Vagina (tissue), 2 donors: ENCODE measurements at places on chromosomes 5 and 9. TPM values are rescaled to one million over a fixed set of nuclear protein-coding genes. Genes with fewer than 3 reads are reported as not detected.

N4BP3 gene
- 4.9 TPM for total RNA-seq

RANBP3L gene
- 3.2 TPM for total RNA-seq

TERT gene
- not detected for total RNA-seq

MROH2B gene
- not detected for total RNA-seq

DNA sequence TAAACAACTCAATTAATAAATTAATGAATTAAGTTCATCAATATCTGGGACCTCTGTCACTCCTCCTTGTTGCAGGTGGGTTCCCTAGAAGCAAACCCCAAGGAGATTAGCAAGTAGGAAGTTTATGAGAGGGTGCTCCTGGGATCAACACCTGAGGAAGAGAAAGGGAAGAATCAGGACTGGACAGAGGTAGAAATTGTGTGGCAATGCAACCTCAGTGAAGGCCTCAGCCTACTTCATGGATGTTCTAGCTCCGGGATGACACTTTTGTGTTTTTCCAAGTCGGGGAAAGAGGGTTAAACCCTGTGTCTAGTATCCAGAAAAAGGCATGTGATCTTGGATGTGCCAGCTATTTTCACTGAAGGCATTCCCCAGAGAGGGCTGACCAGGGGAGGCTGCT, 23.2 kb downstream of the MAMDC2 start:
- DNase-seq: no peak

GRCh38 chr5:170630226-170630625, 126.4 kb downstream of the KCNIP1 start:
- no peak for DNase-seq

DNA sequence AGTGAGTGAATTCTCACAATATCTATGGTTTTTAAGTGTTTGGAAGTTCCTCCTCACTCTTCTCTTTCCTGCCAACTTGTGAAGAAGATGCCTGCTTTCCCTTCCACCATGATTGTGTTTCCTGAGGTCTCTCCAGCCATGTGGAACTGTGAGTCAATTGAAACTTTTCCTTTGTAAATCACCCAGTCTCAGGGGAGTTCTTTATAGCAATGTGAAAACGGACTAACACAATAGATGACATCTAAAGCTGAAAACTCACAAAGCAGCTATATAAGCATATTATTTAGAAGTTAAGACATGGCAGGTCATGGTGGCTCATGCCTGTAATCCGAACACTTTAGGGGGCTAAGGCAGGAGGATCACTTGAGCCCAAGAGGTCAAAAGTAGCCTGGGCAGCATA, 130.2 kb downstream of the ARRDC3 start:
- no peak for DNase-seq

- no peak for DNase-seq
These were observed 276.5 kb downstream of the NTRK2 start for GRCh38 chr9:84945878-84946538.

GRCh38 chr9:121645853-121646807, 5.3 kb upstream of the DAB2IP start:
- no peak for DNase-seq

- no peak for DNase-seq
These were observed 2.6 kb upstream of the DAPK1 start for GRCh38 chr9:87494970-87495471.

- no peak for DNase-seq
These were observed 144.0 kb upstream of the HAPLN1 start for GRCh38 chr5:83864652-83865051.

- DNase-seq: no peak
These were observed 364 bp upstream of the SFXN1 start for GRCh38 chr5:175478008-175478383.

GRCh38 chr5:176492431-176492830, 44.2 kb downstream of the FAF2 start:
- DNase-seq: no peak
